ENCODE measurements at places on chromosomes 7 and 10.

GRCh38 chr10:34292194-34292565 is 522.9 kb downstream of the PARD3 start:
- no peak for DNase-seq

- no peak for DNase-seq
These were observed 54.5 kb downstream of the TCERG1L start for GRCh38 chr10:131257027-131257426.

DNA sequence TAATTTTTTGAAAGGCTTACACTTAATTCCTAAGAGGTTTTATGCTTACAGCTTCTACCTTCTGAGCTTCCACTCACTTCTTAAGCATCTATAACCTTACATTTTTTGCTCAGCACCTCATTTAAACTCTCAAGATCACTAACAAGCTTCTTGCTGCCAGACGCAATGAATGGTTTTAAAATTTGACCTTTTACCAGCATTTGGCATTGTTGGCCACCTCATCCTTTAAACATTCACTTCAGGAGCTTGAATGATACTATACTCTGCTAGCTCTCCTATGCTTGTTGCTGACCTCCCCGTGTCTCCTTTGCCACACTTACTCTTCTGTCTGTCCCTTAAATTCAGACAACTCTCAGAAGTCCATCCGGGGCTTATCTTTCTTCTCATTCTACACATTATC is 37.7 kb upstream of the ODAD2 start:
- no peak for DNase-seq

GRCh38 chr7:116512520-116513188 is 12.2 kb upstream of the CAV1 start:
- DNase-seq: no peak

DNA sequence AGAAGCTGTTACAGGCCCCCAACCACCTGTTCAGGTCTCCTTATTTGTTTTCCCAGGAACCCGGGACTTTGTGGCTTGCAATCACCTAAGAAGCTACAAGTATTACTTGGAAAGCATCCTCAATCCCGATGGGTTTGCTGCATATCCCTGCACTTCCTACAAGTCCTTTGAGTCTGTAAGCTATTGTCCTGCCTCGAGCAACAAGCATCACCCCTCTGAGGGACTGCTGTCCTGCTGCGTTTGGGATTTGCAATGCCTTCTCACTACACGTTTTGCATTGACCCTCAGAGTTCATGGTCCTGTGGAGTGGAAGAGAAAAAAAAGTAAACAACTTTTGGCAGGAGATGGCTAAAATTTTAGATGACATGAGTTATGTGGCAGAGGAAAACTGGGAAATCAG is 9.2 kb downstream of the PNLIPRP1 start:
- DNase-seq: no peak

DNA sequence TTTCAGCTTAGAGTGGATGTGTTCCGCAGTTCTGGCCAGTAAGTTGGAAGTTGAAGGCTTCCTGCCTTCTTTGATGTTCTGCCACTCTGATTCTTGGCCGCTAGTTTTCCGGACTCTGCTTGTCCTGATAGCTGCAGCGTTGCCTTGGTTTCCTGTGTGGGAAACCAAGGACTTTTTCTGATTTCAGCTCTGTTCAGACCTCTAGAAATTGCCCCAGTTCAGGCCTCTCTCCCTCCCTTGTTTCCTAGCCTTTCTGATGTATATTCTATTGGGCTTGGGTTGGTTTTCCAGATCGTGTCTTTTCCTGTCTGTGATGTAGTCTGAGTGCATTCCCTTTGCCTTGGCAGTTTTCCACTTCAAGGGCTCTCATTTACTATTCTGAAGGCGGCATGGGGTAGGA is 318.7 kb downstream of the BBS9 start:
- DNase-seq: no peak
